ENCODE measurements at places on chromosomes 16 and 17.

- DNase-seq, result no peak
These were observed 87.4 kb downstream of the KCNJ2 start for GRCh38 chr17:70256751-70257150.

GRCh38 chr16:53235851-53236250, 181.1 kb downstream of the CHD9 start:
- DNase-seq, result no peak

DNA sequence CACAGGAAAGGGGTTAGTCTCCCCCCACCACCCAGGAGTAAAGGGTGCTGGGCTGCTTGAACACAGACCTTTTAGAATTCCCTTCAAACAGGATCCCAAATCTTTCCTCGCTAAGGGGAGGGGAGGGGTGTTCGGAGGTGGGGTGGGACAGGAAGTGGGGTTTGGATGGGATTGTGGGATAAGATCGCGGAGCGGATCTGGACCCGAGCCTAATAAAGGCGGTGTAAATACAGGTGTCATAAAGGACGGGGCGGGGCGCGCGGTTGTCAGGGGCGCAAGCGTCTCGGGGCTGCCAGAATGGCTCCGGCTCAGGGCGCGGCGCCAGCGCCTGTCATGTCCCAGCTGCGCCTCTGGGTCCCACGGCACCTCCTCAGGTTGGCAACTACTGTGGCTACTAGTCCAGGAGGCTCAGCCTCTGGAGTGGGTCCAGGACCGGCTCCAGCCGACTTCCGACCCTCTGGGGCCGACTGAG, 59.8 kb upstream of the FBXO47 start:
- peak; percentile 57 for DNase-seq

DNA sequence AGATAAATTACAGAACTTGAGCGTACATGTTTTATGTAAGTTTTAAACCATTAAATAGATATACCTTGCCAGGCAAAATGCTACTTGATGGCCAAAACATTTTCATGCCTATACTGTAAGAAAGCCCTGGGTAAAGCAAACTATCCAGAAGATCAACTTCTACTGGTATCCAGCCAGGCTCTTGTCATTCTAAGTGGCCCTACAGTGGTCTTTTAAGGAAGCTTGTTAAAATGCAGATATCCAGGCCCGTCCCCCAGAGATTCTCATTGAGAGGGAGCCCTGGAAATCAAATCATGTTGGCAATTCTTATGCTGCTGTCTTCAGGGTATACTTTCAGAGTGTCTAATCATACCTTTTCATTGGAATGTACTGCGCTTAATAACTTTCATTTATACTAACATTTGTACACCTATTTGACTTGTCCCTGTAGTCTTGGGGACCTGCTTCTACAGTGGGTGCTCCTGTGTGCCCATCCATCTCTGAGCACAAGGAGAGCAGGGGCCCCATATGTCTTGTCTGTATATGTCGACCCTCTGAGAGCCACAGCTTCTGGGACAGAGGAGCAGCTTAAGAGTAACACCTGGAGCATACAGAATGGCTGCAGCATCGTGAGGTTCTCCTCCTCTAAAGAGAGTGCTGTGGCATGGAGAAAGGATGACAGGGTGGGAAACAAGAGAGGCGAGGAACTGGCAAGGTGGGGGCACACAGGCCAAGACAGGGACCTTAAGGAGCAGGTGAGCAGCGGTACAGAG, 43.6 kb upstream of the ANKFY1 start:
- DNase-seq, result no peak

DNA sequence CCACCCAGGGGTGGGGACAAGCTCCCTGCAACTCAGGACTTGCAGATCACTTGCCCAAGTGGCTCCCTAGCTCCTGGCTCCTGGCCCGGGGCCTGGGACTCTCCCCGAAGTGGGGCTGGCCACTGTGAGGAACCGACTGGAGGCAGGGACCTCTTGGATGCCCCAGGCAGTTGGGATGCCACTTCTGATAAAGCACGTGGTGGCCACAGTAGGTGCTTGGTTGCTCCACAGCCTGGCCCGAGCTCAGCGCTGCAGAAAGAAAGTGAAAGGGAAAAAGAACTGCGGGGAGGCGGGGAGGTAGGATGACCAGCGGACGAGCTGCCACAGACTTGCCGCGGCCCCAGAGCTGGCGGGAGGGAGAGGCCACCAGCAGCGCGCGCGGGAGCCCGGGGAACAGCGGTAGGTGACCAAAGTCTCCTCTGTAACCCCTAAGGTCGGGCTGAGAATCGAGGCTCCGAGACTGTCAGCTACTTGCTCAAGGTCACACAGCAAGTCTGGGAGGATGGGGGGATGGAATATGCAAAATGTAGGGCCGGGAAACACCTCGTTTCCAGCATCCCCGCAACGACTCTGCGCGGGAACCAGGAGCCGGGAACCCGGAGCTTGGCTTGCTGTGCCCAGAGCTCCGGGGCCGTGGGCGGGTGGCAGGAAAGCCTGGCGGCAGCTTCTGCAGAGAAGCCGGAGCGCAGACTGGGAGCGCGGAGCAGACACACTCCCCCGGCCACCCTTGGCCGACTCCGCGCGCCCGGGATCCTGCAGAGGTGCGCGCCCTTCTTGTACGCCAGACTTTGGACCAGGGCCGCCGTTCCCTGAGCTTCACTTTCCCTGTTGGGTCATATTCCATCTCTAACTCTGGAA, 1.9 kb downstream of the CIITA start:
- no peak for DNase-seq
